CD4-positive, CD25-positive, alpha-beta regulatory T cell (primary cell): ENCODE measurements at places on chromosomes 2 and 18.
A peak's percentile ranks its signal among the peaks of the same experiment; 100 is the strongest.

DNA sequence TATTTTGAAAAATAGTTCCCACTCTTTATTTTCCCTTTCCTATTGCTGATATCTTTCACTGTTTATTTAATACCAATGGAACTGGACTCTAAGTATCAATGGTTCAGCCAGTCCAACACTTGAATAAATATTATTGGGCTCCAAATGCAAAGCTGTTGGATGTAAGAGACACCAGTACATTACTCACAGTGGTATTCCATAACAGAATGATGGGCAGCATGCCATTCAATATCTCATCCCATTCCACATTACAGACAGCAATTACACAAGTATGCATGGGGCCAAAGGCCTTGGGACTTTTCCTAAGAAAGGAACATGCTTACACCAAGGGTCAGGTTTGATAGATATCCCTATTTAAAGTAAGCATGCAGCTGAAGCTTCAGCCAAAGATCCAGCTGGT, 231.9 kb downstream of the RND3 start:
- DNase-seq, result no peak

GRCh38 chr2:224786848-224787247, 70.7 kb upstream of the CCDC195 start:
- DNase-seq, result no peak

DNA sequence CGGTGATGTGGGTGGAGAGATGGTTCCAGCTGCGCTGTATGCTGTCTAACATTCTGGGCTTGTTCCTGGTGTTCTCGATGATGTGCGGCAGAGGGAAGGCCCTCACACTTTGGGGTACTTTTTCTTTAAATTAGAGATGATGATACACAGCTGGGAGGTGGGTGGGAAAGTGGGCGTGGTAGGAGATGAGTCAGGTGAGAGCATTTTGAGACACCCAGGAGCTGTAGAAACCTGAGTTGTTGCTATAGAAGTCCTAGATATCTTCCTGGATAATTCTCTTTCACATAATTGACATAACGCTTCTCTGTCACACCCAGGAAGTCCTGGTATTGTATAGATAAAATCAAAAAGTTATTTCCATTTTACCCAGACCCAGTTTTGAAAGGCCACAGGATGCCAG, 103.8 kb upstream of the ALKAL2 start:
- DNase-seq, result no peak

DNA sequence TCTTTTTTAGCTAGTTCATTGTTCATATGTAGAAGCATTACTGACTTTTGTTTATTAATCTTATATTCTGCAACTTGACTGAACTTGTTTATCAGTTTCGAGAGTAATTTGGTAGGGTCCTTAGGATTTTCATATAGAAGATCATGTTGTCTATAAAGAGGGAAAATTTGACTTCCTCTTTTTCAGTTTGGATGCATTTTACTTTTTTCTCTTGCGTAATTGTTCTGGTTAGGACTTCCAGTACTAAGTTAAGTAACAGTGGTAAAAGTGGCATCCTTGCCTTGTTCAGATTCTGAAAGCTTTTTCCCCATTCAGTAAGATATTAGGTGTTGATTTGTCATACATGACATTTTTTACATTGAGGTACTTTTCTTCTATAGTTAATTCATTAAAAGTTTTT, 726.0 kb downstream of the KCNJ3 start:
- DNase-seq, result no peak

- DNase-seq, result no peak
These were observed 17.3 kb downstream of the PHLPP1 start for GRCh38 chr18:62732617-62733016.

DNA sequence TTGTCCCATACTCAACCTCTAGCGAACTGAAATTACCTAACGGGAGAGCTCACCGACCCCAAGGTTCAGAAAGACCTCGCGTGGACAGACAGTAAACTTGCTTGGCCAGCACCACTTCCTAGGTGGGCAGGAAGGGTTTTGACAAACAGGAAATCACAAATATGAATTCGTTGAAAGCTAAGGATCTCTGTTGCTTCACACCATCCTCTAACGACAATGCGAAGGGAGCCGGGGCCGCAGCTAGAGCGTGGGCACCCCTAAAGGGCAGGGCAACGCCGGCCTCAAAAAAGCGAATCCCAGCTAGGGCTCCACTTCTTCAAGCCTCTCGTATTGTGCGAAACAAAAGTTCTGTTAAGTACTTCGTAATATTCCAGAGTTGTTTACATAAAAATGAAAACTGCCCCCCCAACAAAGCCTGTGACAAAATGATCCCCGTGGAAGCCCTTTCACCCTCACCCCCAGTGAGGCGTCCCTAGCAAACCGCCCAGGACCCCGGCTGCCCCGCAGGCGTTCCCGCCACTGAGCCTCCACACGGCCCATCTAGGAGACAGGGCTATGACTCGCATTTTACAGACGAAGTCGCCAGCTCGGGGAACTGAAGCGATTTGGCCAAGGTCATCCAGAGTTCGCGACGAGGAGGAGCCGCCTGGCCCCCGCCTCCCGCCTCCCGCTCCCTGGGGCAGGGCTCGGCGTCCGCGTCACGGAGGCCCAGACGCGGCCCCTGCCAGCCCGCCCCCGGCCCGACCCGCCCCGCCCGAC, 548 bp downstream of the KANSL3 start:
- DNase-seq, result peak; percentile 82

DNA sequence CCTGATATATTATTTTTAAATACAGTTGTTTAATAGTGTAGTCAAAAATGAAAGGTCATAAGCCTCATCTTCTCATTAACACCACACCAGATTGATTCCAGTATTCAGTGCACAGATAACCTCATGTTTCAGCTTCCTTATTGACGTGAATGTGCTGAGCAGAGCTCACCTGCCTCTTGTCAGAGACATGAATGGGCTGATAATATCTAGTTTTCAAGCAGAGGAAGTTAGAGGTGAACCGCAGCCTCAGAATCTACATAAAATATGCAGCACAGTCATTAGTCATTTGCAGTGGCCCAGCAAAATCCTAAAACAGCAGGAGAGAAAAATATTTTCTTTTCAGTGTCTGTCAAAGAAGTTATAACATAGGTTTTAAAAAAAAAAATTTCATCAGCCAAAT, 216.2 kb downstream of the GBX2 start:
- DNase-seq, result peak; percentile 76

DNA sequence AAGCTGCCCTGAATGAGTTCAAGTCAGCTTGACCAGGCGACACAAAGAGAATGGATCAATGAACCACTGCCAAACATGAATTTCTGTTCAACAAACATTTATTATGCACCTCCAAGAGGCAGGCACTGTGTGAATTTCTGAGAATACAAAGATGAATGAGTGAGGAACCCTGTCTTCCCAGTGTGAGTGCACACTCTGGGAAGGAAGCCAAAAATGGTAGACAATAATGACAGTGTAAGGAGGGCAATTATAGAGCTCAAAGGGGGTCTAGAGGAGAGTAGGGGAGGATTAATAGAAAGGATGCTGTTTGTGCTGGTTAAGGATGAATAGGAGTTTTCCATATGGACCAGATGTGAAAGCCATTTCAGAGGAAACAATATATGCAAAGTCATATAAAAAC, 213.4 kb downstream of the DCC start:
- no peak for DNase-seq

DNA sequence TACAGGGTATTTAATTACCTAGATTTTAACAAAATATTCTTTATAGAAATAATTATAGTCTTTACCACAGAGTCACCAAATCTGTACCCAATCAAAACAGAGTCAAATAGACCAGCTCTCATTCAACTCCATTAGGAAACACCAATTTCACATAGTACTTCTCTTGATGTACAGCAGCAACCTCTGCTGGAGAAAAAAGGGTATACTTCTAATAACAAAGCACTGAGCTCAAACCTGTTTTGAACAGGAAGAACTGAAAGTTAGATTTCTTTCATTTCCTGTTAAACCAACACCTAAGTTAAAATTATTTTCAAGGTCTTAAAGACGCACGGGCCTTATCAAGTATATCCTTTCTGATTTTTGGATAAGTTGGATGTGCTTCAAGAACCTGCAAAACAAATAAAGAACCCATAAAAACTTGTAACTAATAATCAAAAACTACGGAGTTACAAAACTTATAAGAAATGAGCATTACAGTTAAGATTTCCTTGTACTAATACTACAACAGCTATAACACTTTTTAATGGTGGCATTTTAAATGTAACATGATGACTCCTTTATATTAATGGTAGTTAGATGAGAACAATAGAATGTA, 79.0 kb downstream of the TTC21B start:
- peak; percentile 88 for DNase-seq

- no peak for DNase-seq
These were observed 47.1 kb downstream of the KCNG3 start for GRCh38 chr2:42446503-42447271.

DNA sequence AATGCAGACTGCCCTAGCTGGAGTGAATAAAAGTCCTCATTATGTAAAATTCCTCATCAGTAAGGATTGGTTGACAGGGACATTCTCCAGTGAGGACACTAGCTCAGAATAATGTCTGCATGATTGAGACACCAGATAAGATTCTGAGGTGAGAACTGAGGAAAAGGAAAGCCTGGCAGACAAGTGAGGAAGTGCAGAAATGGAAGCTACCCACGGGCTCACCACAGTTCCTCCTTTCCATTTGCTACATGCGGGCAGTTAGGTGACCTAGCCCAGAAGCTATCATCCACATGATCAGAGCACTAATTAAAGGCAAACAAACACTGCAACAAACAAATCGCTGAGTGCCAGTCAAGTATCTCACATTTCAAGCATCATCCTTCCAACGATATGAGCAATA, 27.7 kb downstream of the NETO1 start:
- no peak for DNase-seq

DNA sequence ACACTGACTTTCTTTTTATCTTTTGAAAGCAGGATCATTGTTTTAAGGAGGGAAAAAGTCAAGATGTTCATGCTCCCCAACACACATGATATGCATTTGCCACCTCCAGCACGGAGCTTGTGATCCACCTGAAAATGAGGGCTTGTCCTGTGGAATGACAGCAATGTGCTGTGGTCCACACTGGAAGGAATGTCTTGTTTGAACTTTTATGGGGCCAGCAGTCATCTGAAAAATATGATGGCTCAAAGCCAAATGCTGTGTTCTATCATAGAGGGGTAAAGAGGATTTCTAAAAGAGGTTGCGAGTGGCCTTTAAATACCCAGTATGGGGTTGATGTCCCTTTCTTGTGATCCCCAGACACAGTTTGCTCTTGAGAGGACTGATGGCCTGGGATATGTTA, 226.5 kb upstream of the SPRED2 start:
- no peak for DNase-seq
